ENCODE measurements at places on chromosomes 16 and 17. TPM values are rescaled to one million over a fixed set of nuclear protein-coding genes. Genes with fewer than 3 reads are reported as not detected.

DNA sequence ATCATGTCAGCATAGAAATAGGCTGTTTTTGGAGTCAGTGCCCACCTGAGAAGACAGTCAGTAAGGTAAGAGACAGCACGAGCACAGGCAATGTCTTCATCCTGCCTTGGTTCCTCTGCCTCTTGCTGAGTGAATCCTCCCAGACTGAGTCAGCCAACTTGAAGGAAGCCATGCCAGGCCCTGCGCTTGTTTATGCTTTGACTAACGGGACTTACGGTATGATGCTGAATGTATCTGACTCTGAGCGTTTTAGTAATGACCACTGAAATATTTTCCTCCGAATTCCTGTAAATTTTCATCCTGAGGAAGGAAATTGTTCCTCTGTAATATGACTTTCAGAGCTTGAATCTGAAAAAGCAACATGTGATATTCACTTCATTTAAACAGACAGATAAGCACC, 18.0 kb downstream of the C17orf67 start:
- peaks cover 44% of the 10 kb centered on the region for H3K27me3 ChIP-seq
- H3K36me3 ChIP-seq = no peaks in the 10 kb centered on the region
- no peak overlapping the region for H3K4me3 ChIP-seq
- no peak overlapping the region for H3K27ac ChIP-seq
- no peak for DNase-seq

DNA sequence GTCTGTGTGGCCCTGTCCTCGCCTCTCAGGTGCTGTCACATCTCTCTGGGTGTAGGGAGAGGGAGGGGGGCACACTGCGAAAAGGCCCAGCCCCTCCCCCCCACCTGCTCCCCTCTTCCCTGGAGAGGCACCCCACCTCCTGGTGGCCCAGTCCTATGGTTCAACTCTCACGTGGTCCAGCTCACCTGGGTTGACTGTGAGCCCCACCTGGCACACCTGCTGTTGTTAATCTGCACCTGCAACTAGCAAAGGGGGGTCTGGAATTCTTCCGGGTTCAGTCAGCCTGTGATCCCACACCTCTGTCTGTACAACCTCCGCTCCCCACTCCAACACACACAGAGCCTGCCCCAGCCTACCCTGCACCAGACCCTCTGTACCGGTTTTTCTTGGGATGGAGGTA, 2.0 kb upstream of the SYNGR2 start:
- DNase-seq = no peak
- H3K27me3 ChIP-seq = no peaks in the 10 kb centered on the region
- no peaks in the 10 kb centered on the region for H3K4me1 ChIP-seq

The HASPIN gene
- 8.6 TPM for total RNA-seq

The HOXB9 gene
- total RNA-seq = not detected
